ENCODE measurements at places on chromosomes 2 and 18. TPM values are rescaled to one million over a fixed set of nuclear protein-coding genes. Genes with fewer than 3 reads are reported as not detected.

POLE4 gene
- 12.9 TPM for total RNA-seq

STON1 gene
- 9.7 TPM for total RNA-seq

CFAP65 gene
- total RNA-seq, result not detected

KLHL29 gene
- 7.7 TPM for total RNA-seq
